Effector CD8-positive, alpha-beta T cell (primary cell): ENCODE measurements at places on chromosomes 1 and 21.

DNA sequence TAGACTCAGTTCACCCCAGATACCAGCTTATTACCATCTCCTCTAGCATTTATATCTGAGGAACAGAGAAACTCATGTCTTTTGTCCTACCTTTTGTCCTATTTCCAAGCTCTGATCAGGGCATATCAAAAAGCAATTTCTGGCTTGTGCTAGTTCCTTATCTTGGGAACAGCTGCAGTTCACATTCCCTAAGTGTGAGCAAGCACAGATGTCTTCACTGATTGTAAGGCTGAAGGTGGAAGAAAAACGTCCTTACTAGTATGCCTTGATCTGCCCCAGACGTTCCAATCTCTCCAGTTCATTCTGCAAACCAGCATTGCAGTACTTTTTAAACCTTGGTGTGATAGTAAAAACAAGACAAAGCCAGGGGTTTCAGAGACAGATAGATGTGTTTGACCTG lies 139.8 kb downstream of the NCAM2 start:
- DNase-seq: no peak

DNA sequence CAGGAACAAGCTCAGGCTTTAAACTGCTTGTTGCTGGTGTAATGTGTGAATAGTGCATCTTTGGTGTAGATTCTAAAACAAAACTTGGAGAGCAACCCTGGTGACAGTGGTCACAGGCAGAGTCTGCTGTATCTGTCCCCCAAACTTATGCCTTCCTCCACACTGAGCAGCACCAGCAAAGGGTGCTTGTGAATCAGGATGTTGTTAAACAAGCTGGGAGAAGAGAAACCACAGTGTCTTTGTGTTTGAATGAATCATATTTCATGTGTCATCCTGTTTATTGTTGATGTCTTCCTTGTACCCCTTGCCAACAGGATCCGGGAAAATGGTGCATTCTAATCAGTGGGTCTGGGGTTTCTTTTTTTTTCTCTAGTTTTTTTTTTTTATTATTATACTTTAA lies 91.9 kb upstream of the COG2 start:
- DNase-seq: no peak

GRCh38 chr21:39381009-39381408 lies 32.1 kb upstream of the HMGN1 start:
- DNase-seq: no peak

DNA sequence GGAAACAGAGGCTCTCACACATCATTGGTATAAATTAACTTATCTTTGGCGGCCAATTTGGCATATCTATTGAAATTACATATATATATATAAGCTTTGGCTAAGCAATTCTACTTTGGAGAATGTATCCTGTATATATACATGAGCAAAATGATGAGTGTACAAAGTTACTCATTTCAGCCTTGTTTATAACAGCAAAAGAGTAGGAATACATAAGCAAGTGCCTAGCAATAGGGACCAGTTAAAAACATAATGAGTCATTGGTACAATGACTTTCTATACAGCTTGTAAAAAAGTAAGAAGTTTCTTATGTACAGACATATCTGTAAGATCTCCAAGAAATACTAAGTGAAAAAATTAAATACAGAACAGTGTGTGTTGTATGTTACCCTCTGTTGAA lies 190.8 kb downstream of the LTN1 start:
- no peak for DNase-seq

- no peak for DNase-seq
Measured at GRCh38 chr1:9774712-9775679, 48.8 kb downstream of the CLSTN1 start.

- no peak for DNase-seq
Measured at GRCh38 chr1:232669981-232670747, 40.2 kb upstream of the SIPA1L2 start.

GRCh38 chr21:35350965-35351364 lies 301.9 kb upstream of the RUNX1 start:
- no peak for DNase-seq
